Adipocyte (in vitro differentiated cells): ENCODE measurements at places on chromosomes 16 and 17.

DNA sequence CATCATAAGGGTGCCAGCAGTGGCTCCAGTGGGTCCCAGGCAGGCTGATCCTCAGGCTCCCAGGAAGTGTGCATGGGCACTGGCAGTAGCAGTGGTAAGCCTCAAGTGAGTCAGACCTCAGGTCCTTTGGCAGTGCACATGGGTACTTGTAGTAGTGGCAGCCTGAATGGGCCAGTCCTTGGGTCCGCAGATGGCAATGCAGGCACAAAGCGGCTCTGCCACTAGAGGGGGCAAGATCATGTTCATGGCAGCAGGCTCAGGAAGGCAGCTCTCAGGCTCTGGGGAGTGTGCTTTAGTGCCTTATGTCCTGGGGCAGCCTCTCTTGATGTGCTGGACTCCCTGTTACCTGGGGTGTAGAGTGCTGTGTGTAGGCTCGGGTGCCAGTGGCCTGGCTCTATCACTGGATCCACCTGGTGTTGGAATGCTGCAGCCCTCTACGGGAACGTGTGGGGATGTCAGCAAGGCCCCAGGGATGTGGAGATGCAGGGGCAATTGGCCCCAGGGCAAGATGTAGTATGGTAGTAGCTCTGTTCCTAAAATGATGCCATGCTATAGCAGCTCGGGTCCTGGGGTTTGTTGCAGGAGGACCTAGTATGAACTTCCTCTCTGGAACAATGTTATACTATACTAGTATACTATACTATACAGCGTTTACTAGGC lies 11.0 kb downstream of the ACSM3 start:
- peak; percentile 54 for DNase-seq

DNA sequence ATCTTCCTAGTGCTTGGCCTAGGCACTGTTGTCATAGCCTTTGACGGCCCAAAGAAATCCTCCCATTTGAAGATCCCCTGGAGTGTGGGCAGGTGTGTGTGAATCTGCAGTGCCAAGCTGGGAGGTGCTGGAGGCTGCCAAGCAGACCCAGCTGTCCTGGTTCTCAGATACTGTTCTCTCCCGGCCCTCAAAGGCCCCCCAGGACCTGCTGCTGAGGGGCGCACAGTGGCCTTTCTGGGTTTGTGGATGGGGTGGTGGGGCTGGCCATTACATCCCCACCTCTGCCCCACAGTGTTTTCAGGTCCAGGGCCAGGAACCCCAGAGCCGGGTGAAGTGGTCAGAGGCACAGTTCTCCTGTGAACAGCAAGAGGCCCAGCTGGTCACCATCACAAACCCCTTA lies 60.5 kb downstream of the MRC2 start:
- no peak for DNase-seq

- DNase-seq = no peak
Observed at GRCh38 chr17:72409405-72410002, 288.7 kb downstream of the SOX9 start.

DNA sequence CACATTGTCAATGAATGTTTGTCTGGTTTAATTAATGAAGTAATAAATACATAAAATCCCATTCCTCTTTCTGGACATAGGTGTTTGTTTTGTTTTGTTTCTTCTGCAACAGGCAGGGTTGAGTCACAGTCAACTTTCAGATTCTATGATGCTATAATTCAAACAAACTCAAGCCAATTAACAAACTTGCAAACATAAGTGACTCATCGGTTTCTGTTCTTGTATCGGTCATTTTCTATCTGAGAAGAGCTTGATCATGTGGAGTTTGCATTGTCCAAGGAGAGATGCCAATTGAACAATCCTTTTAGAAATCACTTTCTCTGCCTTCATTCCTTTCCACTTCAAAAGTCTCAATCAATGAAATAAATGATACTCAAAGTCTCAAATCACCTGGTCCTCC lies 294.2 kb upstream of the C16orf82 start:
- DNase-seq = no peak

DNA sequence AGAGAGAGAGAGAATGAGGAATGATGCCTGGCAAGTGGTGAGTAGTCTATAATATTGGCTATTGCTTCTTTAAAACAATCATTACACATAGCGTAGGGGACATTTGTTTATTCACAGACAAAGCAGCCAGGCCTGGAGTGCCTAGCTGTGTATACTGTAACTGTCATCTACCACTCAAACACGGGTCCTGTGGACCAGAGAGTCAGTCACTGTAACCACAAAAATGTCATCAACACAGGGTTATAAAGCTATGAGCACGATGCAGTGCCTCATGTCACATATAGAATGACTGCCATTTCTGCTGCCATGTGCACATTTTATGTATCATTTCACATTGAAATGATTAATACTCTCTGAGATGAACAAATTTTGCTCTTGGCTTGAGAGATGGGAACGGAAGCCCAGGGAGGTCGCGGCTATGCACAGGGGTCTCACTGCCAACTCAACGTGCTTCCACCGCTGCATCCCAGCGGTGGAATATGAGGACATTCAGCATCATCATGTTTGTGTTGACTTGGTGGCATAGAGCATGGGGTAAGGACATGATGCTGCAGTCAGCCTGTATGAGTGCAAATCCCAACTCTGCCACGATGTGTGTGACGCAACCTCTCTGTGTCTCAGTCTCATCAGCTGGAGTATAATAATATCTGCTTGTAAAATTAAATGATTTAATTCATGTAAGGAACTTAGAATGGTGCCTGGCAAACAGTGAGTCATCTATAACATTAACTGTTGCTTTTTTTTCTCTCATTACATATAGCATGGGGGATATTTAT lies 3.3 kb downstream of the MT1H start:
- DNase-seq = no peak

- DNase-seq = no peak
Observed at GRCh38 chr17:564526-565065, 150.0 kb downstream of the VPS53 start.

DNA sequence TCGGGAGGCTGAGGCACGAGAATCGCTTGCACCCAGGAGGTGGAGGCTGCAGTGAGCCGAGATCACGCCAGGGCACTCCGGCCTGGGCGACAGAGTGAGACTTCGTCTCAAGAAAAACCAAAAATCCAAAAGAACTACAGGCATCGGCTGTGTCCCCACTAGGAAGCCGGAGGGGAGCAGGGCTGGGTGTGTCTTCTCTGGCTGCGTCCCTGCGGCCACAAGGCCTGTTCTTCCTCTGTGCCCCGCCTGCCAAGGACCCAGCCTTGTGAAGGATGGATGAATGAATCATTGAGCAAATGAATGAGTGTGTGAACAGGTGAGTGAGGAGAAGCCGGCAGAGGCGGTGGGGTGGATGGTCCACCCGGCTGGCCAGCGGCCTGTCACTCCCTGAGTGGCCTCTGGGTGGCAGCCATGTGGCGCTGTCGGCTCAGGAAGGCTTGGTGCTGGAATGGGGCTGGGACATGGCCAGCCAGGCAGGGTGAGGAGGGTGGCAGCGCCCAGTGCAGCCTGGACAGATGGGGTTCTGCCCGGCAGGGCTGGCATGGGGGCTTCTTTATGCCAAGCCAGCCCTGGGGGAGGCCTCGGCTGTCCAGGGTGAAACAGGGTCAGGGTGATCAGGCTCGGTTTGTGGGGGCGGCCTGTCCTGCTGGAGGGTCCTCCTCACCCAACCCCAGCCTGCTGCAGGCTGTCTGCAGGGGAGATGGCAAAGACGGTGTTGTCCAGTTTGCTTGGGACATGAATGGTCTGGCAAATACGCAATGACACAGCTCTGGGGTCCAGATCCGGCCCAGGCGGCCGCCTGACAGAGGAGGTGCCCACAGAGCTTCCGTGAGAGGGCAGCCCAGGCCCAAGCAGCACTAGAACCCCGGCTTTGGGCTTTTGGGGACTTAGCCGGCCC lies 21.7 kb downstream of the SLC25A10 start:
- peak; percentile 90 for DNase-seq

- no peak for DNase-seq
Observed at GRCh38 chr16:12160249-12160648, 183.7 kb downstream of the SNX29 start.

GRCh38 chr16:86665319-86665675 lies 86.9 kb downstream of the FOXL1 start:
- peak; percentile 55 for DNase-seq

- no peak for DNase-seq
Observed at GRCh38 chr17:76314392-76315227, 6.5 kb upstream of the QRICH2 start.

DNA sequence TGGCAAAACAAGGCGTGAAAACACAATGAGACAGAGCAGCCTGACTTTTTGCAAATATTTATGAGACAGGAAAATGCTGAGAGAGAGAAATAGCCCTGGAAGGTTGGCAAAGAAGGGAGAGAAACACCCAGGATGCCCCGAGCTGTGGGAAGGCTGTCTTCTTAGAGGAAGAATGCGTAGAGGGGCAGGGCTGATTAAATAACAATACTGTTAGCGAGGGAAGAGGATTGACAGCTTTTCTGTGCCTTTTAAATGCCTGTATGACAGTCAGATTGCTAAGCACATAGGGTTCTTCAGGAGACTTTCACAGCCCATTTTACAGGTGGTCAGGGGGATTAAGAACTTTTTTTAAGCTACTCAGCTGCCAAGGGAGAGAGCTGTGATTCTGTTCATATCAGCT lies 219.2 kb downstream of the SHISA9 start:
- DNase-seq = no peak

- no peak for DNase-seq
Observed at GRCh38 chr16:17027488-17028129, 443.2 kb downstream of the XYLT1 start.

DNA sequence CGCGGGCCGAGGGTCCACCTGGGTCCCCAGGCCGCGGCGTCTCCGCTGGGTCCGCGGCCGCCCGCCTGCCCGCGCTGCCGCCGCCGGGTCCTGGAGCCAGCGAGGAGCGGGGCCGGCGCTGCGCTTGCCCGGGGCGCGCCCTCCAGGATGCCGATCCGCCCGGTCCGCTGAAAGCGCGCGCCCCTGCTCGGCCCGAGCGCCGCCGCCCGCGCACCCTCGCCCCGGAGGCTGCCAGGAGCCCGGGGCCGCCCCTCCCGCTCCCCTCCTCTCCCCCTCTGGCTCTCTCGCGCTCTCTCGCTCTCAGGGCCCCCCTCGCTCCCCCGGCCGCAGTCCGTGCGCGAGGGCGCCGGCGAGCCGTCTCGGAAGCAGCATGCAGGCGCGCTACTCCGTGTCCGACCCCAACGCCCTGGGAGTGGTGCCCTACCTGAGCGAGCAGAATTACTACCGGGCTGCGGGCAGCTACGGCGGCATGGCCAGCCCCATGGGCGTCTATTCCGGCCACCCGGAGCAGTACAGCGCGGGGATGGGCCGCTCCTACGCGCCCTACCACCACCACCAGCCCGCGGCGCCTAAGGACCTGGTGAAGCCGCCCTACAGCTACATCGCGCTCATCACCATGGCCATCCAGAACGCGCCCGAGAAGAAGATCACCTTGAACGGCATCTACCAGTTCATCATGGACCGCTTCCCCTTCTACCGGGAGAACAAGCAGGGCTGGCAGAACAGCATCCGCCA lies 504 bp downstream of the FOXC2 start:
- peak; percentile 86 for DNase-seq

DNA sequence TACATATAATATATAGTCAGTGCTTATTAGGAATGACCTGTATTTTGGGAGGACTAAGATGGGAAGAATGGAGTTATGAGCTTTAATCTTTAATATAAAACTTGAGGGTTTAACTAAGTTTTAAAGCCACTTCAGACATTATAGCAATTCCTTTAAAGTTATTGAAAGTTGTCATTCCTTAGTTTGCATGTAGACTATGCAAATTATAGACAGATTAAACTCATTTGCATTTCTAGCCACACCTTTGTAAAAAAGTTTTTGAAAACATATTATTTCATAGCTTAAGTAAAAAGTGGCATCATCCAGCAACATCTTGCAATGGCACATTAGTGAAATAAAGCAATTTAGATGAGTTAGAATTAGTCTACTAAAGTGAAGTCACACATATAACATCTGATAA lies 49.8 kb downstream of the C17orf58 start:
- no peak for DNase-seq

- peak; percentile 89 for DNase-seq
Observed at GRCh38 chr16:24986512-24987303, 28.5 kb downstream of the ARHGAP17 start.

GRCh38 chr17:55004484-55004883 lies 35.9 kb downstream of the STXBP4 start:
- DNase-seq = no peak

DNA sequence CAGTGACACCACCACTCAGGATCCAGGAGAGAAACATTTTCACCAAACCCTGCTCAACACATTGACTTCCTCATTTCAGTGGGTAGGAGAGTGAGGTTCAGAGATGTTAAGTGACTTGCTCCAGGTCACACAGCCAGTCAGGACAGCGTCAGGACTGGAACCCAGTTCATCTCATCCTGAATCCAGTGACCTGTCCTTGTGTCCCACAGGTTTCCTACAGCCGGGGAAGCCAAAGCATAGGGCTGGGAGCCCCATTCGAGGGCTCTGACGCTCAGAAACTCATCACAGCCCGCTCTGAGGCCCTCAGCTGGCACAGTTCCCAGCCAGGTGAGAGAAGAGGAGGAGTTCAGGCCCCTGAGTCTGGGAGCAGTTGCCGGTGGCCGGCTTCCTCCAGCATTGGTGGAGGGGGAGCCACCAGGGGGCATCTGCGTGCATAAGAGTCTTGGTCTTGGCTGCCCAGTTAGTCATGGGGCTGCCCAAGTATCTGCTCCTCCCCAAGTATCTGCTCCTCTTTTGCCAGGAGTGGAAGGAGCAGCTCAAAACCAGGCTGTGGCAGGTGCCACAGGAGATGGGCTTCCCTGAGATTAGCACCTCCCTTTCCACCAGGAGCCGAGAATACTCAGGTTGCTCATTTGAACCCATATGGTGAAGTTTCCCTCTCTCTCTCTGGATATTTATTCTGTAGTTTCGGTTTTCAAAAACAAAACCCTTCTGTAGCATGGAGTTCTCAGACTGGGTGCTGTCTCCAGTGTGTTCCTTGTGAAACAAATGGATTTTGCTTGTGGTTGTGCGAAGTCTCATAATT lies 56.0 kb downstream of the TNFRSF13B start:
- peak; percentile 14 for DNase-seq

- DNase-seq = no peak
Observed at GRCh38 chr17:76755285-76755684, 17.4 kb downstream of the MFSD11 start.

DNA sequence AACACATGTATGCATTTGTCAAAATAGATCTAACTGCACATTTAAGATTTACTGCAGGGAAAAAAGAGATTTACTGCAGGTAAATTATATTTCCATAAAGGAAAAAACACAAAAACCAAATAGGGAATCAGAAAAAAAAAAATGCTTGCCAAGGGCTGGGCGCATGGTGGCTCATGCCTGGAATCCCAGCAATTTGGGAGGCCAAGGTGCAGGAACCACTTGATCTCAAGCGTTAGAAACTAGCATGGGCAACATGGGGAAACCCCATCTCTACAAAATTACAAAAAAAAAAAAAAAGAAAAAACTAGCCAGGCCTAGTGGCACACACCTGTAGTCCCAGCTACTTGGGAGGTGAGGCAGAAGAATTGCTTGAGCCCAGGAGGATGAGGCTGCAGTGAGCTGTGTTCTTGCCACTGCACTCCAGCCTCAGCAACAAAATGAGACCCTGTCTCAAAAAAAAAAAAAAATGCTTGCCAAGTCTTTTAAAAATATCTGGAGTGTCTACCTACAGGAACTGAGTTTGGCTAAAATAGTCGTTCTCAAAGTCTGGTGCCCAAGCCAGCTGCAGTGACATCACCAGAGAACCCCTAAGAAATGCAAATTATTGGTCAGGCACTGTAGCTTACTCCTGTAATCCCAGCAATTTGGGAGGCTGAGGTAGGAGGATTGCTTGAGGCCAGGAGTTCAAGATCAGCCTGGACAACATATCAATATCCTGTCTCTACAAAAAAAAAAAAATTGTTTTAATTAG lies 17.5 kb downstream of the TRIM25 start:
- DNase-seq = no peak
